ENCODE measurements at places on chromosomes 3 and 15. TPM values are rescaled to one million over a fixed set of nuclear protein-coding genes. Genes with fewer than 3 reads are reported as not detected.

DNA sequence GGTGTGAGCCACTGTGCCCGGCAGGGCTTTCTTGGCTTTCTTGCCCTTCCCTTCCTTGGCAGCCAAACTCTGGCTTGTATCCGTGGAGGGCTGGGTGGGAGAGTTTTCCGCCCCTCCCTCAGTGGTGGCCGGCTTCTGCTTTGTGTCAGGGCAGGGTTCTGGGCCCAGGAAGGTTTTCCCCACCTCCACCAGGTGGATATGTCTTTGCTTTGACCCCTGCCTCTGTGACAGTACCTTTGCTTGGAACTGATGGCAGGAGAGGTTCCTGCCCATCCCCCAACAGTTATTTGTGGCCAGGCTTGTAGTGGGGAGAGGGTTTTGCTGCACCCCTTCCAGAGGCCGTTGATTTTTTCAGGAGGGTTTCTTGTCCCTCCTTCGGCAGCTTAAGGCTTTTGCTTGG lies 24.3 kb downstream of the CSPG5 start:
- no peaks in the 10 kb centered on the region for H3K36me3 ChIP-seq
- H3K27ac ChIP-seq = no peak overlapping the region
- H3K4me3 ChIP-seq = no peak overlapping the region

DNA sequence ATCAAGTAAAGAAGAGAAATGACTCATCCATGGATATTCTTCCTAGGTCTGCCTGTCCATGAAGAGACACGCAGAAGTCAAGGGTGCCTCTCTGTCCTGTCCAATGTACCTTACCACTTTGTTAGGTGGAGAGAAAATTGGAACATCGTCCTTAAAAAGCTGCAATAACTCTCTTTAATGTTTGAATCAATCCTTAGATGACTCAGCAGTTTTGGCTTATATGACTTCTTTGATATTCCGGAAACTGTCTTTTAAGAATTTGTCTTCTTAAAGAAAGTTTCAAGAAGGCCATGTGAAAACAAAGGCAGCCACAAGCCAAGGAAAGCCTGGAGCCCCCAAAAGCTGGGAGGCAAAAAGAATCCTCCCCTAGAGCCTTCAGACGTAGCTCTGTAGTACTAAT lies 49.2 kb downstream of the MRPL3 start:
- no peak overlapping the region for H3K27ac ChIP-seq
- no peaks in the 10 kb centered on the region for H3K27me3 ChIP-seq
- no peak overlapping the region for H3K4me3 ChIP-seq
- no peak for DNase-seq
- H3K4me1 ChIP-seq = no peaks in the 10 kb centered on the region

DNA sequence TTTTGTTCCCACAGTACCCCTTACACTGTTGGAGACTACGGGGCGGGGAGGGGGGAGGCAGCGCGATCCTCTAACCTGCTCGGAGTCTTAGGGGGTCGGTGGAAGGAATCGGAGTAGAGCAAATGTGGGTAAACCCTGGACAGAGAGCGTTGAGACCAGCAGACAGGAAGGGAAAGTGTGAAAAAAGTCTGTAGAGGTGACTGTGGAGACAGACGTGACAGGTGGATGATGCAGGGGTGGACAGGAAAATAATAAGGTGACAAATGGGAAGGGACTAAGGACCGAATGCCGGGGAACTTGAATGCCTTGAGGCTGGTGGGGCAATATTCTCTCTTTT lies 424 bp downstream of the EAF2 start:
- no peak for DNase-seq
- peak overlapping the region; percentile 92 for H3K4me3 ChIP-seq
- peaks cover 3% of the 10 kb centered on the region for H3K27me3 ChIP-seq
- no peaks in the 10 kb centered on the region for H3K36me3 ChIP-seq

- no peaks in the 10 kb centered on the region for H3K4me1 ChIP-seq
- H3K27ac ChIP-seq = no peak overlapping the region
Measured at GRCh38 chr3:112403103-112403502, 70.1 kb downstream of the CD200 start.

DNA sequence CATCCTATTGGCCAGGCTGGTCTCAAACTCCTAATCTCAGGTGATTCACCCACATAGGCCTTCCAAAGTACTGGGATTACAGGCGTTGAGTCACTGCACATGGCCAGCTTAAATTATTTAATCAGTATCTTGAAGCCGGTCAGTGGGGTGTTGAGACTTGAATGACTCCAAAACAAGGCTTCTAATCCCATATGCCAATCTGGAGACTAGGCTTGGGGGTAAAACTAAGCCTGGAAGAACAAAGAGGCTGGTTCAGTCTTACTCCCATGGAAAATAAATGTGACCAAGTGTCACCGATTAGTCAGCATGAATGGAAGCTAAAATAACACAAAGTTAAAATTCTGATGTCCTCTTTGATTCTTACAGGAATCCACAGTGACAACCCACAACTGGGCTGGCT lies 509.1 kb downstream of the FOXP1 start:
- no peak overlapping the region for H3K4me3 ChIP-seq
- no peak for DNase-seq
- no peaks in the 10 kb centered on the region for H3K27me3 ChIP-seq
- H3K36me3 ChIP-seq = no peaks in the 10 kb centered on the region
- peaks cover 5% of the 10 kb centered on the region for H3K4me1 ChIP-seq

Gene MAP3K13
- total RNA-seq = 110 TPM

- H3K4me1 ChIP-seq = peaks cover 6% of the 10 kb centered on the region
- H3K4me3 ChIP-seq = no peak overlapping the region
- no peaks in the 10 kb centered on the region for H3K27me3 ChIP-seq
- no peak overlapping the region for H3K27ac ChIP-seq
Measured at GRCh38 chr3:13188181-13188779, 115.1 kb upstream of the IQSEC1 start.

Gene GOLGA8K
- total RNA-seq = not detected

- peaks cover 9% of the 10 kb centered on the region for H3K27me3 ChIP-seq
- no peak overlapping the region for H3K27ac ChIP-seq
Measured at GRCh38 chr15:31160740-31161495, 59.4 kb upstream of the TRPM1 start.

- DNase-seq = no peak
- H3K4me1 ChIP-seq = no peaks in the 10 kb centered on the region
- no peaks in the 10 kb centered on the region for H3K36me3 ChIP-seq
- no peak overlapping the region for H3K4me3 ChIP-seq
- peaks cover 3% of the 10 kb centered on the region for H3K27me3 ChIP-seq
Measured at GRCh38 chr15:45397116-45397665, 18.8 kb upstream of the GATM start.

- H3K4me1 ChIP-seq = peaks cover 2% of the 10 kb centered on the region
- no peak overlapping the region for H3K4me3 ChIP-seq
- H3K27me3 ChIP-seq = peaks cover 4% of the 10 kb centered on the region
- H3K27ac ChIP-seq = no peak overlapping the region
Measured at GRCh38 chr3:23199649-23200048, 3.5 kb upstream of the UBE2E2 start.

DNA sequence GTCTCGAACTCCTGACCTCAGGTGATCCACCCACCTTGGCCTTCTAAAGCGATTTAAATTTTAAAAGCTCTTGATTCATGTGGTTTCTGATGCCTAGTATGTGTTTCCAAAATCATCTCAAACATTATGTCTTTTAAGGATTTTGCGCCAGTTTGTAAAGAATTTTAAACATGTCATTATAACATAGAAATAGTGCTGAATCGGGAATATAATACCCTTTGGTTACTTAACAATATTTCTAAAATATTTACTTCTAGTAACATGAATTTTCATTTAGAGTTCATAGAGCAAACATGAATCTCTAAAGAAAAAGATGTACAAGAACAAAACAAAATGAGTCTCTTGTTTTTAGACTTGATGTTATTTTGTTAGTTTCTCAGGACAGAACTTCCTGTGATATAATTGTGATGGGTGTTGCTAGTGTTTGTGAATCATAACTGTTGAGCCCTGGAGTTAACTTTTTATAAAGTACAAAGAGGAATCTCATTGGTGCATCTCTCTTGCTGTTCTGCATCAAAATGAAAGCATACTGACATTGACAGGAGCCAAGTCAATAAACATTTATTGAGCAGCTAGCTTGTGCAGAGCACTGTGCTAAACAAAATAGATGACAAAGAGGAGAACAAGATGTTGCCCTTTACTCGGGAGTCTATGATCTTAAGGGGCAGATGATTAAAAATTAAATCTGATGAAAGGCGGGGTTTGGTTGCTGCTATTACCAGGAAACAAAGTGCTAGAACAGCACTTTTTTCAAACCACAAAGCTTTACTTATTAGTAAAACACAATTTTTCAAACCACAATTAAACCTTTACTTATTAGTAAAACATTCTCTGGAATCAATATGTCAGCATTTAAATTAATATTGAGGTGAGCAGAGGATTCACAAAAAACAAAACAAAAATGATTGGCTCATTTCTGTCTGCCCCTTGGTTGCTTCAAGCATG lies 73.4 kb downstream of the MME start:
- H3K4me1 ChIP-seq = no peaks in the 10 kb centered on the region
- no peak for DNase-seq
- no peaks in the 10 kb centered on the region for H3K27me3 ChIP-seq
- H3K4me3 ChIP-seq = no peak overlapping the region
- H3K36me3 ChIP-seq = no peaks in the 10 kb centered on the region

- no peaks in the 10 kb centered on the region for H3K4me1 ChIP-seq
- no peak overlapping the region for H3K4me3 ChIP-seq
- DNase-seq = no peak
- no peaks in the 10 kb centered on the region for H3K36me3 ChIP-seq
- no peaks in the 10 kb centered on the region for H3K27me3 ChIP-seq
Measured at GRCh38 chr3:56144805-56145204, 323.5 kb downstream of the ERC2 start.

GRCh38 chr3:141378556-141378955 lies 10.3 kb downstream of the ZBTB38 start:
- no peak for DNase-seq
- H3K36me3 ChIP-seq = no peaks in the 10 kb centered on the region
- H3K27me3 ChIP-seq = peaks cover 5% of the 10 kb centered on the region
- H3K27ac ChIP-seq = no peak overlapping the region

DNA sequence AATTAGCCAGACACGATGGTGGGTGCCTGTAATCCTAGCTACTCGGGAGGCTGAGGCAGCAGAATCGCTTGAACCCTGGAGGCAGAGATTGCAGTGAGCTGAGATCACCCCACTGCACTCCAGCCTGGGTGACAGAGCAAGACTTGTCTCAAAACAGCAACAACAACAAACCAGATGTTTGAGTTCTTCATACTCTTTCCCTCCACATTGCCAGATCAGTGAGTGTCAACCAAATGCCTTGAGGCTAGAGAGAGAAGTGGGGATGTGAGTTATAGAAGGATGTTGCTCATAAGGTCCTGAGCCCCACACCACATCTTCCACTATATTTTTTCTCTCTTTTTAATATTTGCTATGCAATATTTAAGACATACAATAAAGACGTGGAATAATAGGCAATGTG lies 19.8 kb downstream of the MAPKBP1 start:
- H3K27me3 ChIP-seq = peaks cover 2% of the 10 kb centered on the region
- H3K27ac ChIP-seq = no peak overlapping the region
- no peaks in the 10 kb centered on the region for H3K36me3 ChIP-seq
- no peak overlapping the region for H3K4me3 ChIP-seq
- peaks cover 29% of the 10 kb centered on the region for H3K4me1 ChIP-seq
- DNase-seq = no peak

GRCh38 chr3:111802163-111802625 lies 56.9 kb upstream of the PHLDB2 start:
- no peaks in the 10 kb centered on the region for H3K27me3 ChIP-seq
- no peak for DNase-seq
- H3K36me3 ChIP-seq = no peaks in the 10 kb centered on the region
- H3K4me3 ChIP-seq = no peak overlapping the region
- H3K4me1 ChIP-seq = no peaks in the 10 kb centered on the region

Gene GOLGA6A
- total RNA-seq = 0.83 TPM

DNA sequence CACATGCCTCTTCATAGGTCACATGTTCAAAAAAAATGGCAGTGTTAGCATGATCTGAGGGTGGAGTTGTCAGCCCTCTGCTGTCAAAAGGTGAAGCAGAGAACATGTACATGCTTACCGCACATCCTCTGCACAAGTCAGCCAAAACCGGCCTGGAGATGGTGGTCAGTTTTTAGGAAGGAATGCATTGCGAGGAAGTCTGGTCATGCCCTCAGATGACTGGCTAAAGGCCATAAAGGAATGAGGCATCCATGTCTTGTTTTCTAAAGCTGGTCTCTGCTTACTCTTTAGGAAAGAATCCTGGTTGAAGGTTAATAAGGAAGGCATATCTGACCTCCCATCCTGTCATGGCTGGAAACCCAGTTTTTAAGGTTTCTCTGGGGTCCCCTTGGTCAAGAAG lies 292.0 kb upstream of the CCDC54 start:
- peaks cover 5% of the 10 kb centered on the region for H3K4me1 ChIP-seq
- H3K4me3 ChIP-seq = no peak overlapping the region
- no peak for DNase-seq
- H3K27me3 ChIP-seq = no peaks in the 10 kb centered on the region

Gene TMC3
- total RNA-seq = not detected

DNA sequence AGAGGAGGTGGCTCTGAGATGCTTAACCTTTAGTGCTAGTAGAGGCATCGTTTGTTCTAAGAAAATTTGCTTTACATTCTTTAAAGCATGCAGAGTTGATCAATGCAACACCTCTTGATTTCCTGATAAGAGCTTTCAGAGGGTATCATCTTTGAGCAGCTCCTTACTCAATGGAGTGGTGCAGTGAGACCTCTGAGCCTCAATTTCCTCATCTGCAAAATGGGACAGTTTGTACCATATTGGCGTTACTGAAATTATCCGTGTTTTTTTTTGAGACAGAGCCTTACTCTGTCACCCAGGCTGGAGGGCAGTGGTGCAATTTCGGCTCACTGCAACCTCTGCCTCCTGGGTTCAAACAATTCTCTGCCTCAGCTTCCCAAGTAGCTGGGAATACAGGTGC lies 1.6 kb upstream of the TMEM42 start:
- H3K4me1 ChIP-seq = peaks cover 2% of the 10 kb centered on the region
- H3K27ac ChIP-seq = no peak overlapping the region
- no peaks in the 10 kb centered on the region for H3K36me3 ChIP-seq
- H3K4me3 ChIP-seq = no peak overlapping the region
- no peak for DNase-seq

DNA sequence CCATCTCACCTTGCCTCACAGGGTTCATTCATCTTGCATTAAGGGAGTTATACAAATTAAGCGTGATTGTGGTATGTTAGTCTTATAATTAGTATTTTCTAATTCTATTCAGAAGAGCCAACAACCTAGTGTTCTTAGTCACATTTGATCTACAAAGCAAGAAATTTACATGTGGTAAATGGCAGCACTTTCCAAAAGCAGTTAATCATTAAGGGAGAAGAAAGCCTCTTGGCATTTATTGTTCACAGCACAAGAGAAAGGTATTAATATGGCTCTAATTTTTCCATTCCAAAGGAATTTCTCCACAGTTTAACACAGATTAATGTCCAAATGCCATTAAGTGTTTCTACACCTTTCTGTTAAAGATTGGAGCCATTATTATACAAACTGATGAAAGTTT lies 1077.1 kb downstream of the ZPLD1 start:
- no peak overlapping the region for H3K27ac ChIP-seq
- H3K27me3 ChIP-seq = no peaks in the 10 kb centered on the region
- no peak for DNase-seq
- no peaks in the 10 kb centered on the region for H3K4me1 ChIP-seq
- H3K4me3 ChIP-seq = no peak overlapping the region

DNA sequence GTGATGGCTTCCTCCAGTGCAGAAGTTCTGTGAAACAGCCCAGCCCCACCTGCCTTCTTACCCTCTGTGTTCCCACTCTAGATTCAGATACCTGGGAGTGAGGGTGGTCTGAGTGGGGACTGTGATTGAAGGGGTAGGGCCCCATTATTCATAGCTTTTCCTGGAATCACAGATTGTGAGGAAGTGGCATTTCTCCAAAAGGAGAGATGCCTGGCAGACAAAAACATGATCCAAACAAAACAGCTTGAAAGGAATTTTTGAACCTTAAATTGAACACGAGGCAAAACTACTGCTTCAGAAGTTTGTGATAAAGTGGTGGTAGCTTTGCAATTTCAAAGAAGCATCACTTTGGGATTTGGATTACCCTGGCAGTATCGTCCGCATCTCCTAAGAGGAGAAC lies 29.2 kb upstream of the NEO1 start:
- H3K27me3 ChIP-seq = peaks cover under 1% of the 10 kb centered on the region
- peak overlapping the region; percentile 41 for H3K27ac ChIP-seq
- no peak overlapping the region for H3K4me3 ChIP-seq
- DNase-seq = no peak

Gene SKOR1
- 4.0 TPM for total RNA-seq

Data from glutamatergic neuron (in vitro differentiated cells).